ENCODE measurements at places on chromosomes 4 and X.

GRCh38 chrX:13043938-13044337, 482 bp downstream of the FAM9C start:
- DNase-seq = no peak

DNA sequence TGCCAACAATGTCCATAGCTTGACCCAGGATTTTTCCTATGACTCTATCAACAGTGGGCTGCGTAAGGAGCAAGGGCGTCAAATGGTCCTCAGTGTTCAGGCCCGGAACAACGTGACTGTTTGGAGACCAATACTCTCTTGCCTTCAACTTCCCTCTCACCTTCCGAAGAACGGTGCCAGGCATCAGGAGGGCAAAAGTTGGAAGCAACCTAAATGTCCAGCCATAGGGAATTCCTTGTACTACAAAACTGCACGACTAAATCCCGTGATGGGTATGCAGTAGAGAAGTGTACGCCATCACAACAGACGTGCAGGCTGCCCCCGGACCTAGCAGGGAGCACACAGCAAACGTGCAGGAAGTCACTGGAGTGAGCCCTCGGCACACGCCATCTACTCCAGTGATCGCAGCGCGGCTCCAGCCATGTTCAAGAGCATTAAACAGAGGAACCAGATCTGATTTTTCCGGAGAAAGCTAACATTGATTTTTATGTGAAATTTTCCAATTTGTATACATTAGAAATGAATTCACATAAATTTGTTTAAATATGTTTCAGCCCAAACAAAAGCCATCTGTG, 79.0 kb downstream of the JAKMIP1 start:
- DNase-seq = no peak

GRCh38 chr4:67565284-67565683, 6.8 kb downstream of the STAP1 start:
- no peak for DNase-seq

- no peak for DNase-seq
These were observed 303.5 kb upstream of the GATB start for GRCh38 chr4:152064282-152064681.

- DNase-seq = no peak
These were observed 46.5 kb upstream of the RAB9B start for GRCh38 chrX:103878466-103879122.

GRCh38 chrX:63809173-63809572, 24.2 kb upstream of the ARHGEF9 start:
- no peak for DNase-seq

DNA sequence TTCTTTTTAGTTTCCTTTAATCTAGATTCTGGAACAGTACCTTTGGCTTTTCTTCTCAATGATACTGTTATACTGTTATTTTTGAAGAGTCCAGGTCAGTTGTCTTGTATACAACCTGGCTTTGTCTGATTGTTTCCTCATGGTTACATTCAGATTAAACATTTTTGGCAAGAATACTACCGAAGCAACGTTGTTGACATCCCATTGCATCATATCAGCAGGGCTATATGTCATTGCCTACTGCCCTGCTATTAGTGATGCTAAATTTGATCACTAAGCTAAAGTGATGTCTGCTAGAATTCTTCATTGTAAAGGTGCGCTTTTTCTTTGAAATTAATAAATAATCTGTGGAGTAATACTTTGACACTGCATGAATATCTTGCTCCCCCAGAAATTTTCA, 5.8 kb upstream of the ATP1B4 start:
- DNase-seq = no peak

- no peak for DNase-seq
These were observed 5.5 kb upstream of the ING2 start for GRCh38 chr4:183499389-183499788.

- no peak for DNase-seq
These were observed 2.2 kb upstream of the MGARP start for GRCh38 chr4:139282065-139282720.

- DNase-seq = peak; percentile 57
These were observed 1.5 kb downstream of the BRWD3 start for GRCh38 chrX:80807992-80808735.

DNA sequence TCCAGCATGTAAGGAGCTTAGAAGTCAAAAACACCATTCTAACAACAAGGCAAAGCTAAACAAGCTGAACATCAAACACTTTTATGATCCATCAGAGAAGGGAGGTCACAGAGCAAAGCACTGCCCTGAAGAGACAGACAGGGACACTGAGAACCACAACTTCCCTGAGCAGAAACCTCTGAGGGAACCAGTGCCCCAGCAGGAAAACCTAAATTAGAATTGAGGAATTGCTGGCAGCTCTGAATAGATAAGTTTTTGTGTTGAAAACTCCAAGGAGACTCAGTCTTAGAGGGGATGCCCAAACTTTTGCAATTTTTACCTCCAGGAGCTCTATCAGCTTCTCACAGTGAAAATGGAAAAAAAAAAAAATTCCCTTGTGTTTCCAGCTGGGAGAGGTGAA, 83.0 kb upstream of the MAPK10 start:
- DNase-seq = no peak

GRCh38 chrX:108736509-108737479, at the start of gene IRS4:
Gene IRS4 (minus strand): TSS chrX:108736563.
- no peak for DNase-seq

GRCh38 chrX:17567821-17568220, 169.5 kb upstream of the SCML1 start:
- no peak for DNase-seq

DNA sequence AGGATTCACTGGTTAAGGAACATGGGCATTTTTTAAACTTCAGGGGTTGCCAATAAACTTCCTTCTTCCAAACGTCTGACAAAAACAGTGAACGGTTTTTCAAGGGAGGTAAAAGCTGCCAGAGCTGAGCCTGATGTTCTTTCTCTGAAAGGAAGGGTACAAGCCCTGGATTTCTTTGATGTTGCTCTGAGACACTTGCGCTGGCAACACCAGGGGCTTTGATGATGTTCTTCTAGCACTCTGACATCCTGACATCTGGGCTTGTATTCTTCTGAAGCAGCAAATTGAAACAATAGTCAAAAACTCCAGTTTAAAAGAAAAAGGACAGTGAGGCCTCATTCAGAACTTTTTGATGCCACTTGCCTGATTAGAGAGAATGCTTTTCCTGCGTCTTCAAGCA, 11.8 kb downstream of the FTHL17 start:
- no peak for DNase-seq

- DNase-seq = no peak
These were observed 100.4 kb downstream of the ITM2A start for GRCh38 chrX:79266702-79267101.

DNA sequence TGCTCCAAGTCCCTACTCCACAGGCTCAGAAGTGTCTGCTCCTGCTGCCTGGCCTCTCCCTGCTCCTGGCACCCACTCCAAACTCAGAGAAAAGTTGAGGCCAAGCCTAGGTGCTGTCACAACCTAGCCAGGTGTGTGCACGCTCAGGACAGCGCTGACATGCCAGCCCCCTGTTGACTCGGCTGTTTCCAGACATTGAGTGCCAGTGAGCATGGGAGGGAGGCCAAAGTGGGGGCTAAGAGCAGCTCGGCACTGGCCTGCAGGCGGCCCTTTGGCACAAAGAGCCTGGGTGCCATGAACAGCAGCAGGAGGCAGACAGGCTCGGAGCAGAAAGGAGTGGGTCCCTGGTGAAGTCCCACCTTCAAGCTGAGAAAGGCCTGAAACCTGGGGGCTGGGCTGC, 79.6 kb upstream of the DDX60 start:
- DNase-seq = no peak

- no peak for DNase-seq
These were observed 50.5 kb upstream of the CBR4 start for GRCh38 chr4:169060391-169061091.

- no peak for DNase-seq
These were observed 90.1 kb upstream of the MAPK10 start for GRCh38 chr4:86449746-86450588.

DNA sequence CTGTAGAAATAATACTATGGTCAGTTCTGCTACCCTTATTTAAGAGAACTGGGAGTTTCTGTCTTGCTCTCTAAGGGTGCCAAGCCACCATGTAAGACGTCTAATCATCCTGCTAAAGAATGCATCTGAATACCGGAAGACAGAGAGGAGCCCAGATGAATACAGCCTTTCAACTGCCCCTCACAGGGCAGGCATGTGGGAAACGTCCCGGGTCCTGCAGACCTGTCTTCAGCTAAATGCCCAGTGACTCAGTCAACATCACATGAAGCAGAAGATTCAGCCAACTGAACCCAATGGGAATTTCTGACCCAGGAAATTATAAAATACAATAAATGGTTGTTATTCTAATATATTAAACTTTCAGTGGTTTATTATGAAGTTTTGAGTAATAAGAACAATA, 2141.0 kb upstream of the AGA start:
- DNase-seq = no peak

DNA sequence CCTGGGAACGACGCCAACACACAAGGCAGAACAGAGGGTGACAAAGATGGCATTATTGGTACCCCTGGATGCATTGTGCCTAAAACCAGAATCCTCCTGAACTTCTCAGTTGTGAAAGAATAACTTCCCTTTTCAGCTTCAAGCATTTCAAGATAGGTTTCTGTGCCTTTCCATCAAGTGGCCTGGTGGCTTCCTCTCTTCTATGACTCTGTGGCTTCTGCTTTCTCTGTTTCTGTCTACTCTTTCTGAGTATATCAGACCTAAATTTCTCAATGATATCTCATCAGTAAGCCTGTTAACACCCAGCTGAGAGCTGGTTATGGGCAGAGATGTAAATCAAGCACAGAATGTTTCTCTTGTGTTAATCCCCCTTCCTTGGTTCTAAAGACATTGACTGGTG, 21.4 kb upstream of the FAM9B start:
- DNase-seq = no peak

DNA sequence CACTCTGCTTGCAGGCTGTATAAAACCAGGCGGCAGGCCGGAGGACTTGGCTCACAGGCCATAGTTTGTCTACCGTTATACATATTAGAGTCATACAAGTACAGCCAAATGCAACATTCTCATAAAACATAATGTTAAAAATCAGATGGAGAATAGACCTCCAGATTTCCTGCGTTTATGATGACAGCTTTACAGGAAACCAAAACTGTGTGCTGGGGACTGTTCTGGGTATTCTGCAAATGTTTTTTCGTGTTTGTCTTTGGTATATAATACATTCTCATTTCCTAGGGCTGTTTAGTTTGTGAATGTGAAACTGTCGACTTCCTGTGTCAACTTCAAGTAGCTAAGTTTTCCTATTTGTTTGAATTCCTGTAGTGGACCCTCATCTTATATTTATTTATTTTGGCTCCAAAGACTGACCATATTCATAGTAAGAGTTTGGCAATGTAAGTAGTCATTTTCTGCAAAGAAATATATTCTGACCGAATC, 79.5 kb upstream of the FAM9C start:
- DNase-seq = no peak

DNA sequence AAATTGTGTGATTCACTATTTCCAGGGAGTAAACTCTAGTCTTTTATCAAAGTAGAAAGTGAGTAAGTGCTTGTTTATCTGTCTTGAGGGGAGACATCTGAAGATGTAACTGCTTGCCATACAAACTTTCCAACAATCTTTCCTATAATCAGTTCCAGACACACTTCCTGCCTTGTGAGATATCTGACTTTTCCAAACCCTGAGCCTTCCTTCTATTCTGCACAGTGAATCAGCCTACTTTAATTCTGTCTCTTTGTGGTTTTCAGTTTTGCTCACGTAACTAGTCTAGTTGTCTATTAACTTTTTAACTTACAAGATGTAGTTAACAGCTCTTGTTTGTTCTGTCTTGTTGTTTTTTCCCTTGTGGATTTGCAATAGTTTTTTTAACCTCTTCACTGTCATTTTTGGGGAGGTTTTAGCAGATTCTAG, 947.8 kb downstream of the C4orf33 start:
- no peak for DNase-seq

DNA sequence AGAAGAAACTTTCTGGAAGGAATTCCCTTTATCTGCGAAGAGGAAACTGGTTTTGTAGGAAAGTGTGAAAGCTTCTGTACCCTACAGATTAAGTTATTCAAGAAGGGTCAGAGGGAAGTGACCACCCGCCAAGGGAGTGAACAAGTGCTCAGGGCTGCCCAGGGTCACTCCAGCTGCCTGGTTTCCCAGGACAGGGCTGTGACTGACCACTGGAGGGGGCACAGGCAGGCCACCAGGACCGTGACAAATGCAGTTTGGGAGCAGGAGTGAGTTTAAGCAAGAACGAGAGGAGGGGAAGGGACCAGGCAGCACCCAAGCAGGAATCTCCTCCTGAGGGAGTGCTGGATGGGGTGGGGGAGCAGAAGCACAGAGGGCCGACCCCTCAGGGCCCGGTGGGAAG, 34.2 kb downstream of the ZFYVE28 start:
- no peak for DNase-seq

DNA sequence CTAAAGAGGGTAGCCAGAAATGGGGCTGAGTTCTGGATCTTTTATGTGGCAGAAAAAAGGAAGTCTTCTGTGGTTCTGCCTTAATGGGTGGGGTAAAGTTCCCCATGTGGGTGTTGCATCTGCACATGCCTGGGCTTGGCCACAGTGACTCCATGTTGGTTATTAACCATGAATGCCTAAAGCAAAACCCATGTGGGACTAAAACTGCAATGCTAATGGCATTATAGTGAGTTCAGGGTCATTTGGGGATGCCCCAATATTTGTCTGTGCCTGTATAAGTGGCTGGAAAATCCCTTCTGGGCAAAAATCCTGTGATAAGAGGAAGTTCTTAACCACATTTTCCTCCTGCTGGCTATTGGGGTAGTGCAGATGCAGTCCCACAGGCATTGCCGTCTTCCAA, 857.4 kb downstream of the FAT4 start:
- DNase-seq = no peak

- no peak for DNase-seq
These were observed 126.3 kb downstream of the ATG4A start for GRCh38 chrX:108217876-108218275.
